ENCODE measurements at places on chromosomes 6 and 20. TPM values are rescaled to one million over a fixed set of nuclear protein-coding genes. Genes with fewer than 3 reads are reported as not detected.

The WFDC10B gene
- not detected for total RNA-seq

The GGT7 gene
- total RNA-seq = 13.6 TPM

The DLK2 gene
- total RNA-seq = 7.1 TPM

The RFX6 gene
- not detected for total RNA-seq

The CST4 gene
- not detected for total RNA-seq

The NCOA7 gene
- total RNA-seq = 25.4 TPM

The ZSCAN23 gene
- not detected for total RNA-seq

The ZKSCAN4 gene
- 1.5 TPM for total RNA-seq

The FAM209B gene
- total RNA-seq = 1.1 TPM

The CST2 gene
- not detected for total RNA-seq

The SAMD10 gene
- total RNA-seq = 1.9 TPM

The NOTCH4 gene
- total RNA-seq = 4.7 TPM

The ZSCAN16 gene
- total RNA-seq = 5.2 TPM

The LINC00237 gene
- not detected for total RNA-seq

The OR2H2 gene
- not detected for total RNA-seq

The PI3 gene
- total RNA-seq = not detected

The MTFR2 gene
- total RNA-seq = 2.5 TPM

The TXLNB gene
- not detected for total RNA-seq

The GHRH gene
- total RNA-seq = not detected

The IL17A gene
- not detected for total RNA-seq

The SLC17A3 gene
- total RNA-seq = not detected

Measured in A375 (cell line).